NCI-H345 (cell line): ENCODE measurements at places on chromosomes 6 and 20.

DNA sequence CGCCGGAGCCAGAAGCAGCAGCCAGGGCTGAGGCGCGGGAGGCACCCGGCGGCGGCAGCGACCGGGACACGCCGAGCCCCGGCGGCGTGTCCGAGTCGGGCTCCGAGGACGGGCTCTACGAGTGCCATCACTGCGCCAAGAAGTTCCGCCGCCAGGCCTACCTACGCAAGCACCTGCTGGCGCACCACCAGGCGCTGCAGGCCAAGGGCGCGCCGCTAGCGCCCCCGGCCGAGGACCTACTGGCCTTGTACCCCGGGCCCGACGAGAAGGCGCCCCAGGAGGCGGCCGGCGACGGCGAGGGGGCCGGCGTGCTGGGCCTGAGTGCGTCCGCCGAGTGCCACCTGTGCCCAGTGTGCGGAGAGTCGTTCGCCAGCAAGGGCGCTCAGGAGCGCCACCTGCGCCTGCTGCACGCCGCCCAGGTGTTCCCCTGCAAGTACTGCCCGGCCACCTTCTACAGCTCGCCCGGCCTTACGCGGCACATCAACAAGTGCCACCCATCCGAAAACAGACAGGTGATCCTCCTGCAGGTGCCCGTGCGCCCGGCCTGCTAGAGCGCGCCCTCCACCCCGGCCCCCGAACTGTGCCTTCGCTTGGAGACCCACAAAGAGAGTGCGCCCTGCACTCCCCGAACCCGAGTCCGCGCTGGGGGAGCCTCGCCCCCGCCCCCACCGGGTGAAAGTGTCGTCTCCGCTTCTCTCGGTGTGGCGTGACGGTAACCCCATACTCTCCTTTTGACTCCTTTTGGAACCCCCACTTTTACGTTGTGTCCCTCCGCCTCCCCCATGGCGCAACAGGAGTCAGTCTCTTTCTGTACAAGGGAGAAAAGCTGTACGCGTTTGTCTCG, 1.6 kb downstream of the INSM1 start:
- peak; percentile 61 for DNase-seq

DNA sequence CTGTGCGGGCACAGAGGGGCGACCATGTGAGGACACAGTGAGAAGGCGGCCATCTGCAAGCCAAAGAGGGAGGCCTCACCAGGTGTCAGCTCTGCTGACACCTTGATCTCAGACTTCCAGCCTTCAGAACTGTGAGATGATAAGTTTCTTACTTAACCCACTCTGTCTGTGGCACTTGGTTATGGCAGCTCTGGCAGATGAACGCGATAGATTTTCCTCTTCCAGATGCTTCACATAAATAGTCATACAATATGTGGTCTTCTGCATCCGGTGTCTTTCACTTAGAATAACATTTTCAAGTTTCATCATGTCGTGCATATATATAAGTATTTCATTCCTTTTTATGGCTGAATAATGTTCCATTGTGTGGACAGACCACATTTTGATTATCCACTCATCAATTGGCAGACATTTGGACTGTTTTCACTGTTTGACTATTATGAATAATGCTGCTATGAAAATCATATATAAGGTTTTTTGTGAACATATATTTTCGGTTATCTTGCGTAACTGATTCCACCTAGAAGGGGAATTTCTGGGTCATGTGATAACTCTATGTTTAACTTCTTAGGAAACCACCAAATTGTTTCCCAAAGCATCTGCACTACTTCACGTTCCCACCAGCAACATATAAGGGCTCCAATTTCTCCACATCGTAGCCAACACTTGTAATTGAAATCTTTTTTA, 30.2 kb downstream of the PRR18 start:
- DNase-seq, result no peak

GRCh38 chr20:45958593-45958992, 13.4 kb downstream of the ZNF335 start:
- DNase-seq, result no peak

DNA sequence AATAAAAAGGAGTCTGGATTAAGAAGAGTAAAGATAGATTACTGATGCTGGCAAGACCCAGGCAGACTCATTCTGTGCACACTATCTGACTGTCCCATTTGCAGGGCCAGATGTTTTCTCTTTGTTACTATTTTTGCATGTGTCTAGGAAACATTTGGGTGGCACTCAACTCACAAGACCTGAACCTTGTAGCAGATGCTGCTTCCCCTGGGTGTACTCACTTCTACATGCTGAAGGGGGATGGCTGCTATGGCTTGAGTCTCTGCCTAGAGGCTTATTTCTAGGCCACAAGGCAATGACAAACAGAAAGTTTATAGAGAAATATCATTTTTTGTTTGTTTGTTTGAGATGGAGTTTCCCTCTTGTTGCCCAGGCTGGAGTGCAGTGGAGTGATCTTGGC, 351.4 kb downstream of the FOXA2 start:
- DNase-seq, result no peak

DNA sequence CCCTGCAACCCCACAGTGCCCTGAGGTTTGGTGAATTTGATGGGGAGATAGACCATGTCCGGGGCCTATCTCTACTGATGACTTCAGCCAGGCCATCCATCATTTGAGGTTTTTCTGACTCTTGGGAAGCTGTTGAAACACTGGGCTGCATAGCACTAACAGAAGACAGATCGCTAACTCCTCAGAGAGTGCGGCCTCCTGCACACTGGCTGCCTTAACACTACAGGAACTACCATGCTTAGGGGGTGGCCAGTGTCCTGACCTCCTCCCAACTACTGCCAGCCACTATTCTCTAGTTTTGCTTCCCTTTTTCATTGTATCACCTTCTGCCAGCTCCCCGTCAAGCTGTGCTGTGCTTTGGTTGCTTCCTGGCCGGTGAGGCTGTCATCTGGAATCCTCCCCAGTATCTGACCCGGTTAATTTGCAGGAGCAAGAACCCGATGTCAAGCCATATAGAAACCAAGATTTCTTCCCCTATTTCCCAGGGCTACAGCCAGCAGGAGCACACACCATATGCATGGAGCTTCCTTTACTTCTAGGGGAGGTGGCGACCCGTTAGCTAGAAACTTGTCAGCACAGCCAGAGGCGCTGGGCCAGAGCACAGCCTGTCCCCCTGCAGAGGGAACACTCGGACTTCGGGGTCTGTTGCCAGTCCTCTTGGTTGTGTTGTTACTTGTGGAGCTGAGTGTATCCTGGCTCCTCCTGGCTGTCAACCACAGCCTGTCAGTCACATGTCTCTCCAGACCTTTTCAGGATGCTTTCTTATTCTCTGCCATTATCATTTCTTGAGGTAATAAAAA, 57.3 kb upstream of the TRAF3IP2 start:
- no peak for DNase-seq

GRCh38 chr6:37862992-37863391, 43.5 kb downstream of the ZFAND3 start:
- DNase-seq, result no peak

DNA sequence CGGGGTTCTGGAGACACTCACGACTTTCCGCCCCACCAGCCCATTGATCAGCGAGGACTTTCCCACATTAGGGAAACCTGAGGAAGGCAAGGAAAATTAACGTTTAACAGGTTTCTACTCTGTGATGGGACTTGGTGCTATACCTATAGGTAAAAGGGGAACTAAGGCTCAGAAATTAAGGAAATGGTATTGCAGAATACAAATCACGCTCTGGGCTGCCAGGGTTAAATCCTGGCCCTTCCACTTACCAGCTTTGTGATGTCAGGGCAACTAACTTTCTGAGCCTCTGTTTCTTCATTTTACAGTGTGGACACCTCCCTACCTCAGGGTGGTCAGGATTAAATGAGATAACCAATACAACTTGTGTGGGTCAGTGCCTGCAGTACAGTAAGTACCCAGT, 8.8 kb downstream of the GNL1 start:
- no peak for DNase-seq

DNA sequence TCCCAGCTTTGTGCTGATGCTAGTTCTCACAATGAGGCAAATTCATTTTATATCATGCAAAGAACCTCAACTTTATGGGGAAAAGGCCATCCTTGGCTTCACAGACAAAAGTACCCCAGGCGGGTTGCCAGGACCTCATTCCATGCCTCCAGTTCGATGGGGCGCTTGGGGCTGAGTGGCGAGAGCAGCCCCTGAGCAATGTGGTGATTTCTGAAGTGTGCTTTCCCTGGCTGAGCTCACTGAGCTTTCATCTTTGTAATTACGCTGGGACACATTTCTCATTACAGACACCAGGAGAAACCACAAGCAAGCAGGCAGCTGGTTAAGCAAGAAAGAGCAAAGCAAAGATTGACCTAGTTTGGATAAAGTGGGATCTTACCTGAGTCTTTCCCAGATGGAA, 301.5 kb upstream of the CDH4 start:
- no peak for DNase-seq

DNA sequence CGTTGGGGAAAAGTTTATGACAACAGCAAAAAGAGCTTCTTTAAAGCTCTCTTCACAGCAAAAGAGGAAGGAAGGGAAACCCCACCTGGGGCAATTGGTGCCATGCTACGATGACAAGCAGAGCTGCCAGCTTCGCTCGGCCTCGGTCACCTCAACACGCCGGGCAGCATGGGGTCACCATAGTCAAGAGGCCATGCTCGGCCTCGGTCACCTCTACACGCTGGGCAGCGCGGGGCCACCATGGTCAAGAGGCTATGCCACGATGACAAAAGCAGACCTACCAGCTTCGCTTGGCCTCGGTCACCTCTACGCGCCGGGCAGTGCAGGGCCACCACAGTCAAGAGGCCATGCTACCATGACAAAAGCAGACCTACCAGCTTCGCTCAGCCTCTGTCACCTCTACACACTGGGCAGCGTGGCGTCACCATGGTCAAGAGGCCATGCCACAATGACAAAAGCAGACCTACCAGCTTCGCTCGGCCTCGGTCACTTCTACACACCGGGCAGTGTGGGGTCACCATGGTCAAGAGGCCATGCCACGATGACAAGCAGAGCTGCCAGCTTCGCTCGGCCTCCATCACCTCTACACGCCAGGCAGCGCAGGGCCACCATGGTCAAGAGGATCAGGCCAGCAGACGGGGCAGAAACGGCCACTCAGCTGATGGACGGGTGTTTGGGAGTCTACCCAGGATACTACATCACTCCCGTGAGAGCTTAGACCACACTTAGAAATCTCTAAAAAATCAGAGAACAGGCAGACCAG, 12.1 kb downstream of the APMAP start:
- DNase-seq, result no peak

GRCh38 chr6:143970456-143971218, 37.4 kb downstream of the PLAGL1 start:
- DNase-seq, result no peak

DNA sequence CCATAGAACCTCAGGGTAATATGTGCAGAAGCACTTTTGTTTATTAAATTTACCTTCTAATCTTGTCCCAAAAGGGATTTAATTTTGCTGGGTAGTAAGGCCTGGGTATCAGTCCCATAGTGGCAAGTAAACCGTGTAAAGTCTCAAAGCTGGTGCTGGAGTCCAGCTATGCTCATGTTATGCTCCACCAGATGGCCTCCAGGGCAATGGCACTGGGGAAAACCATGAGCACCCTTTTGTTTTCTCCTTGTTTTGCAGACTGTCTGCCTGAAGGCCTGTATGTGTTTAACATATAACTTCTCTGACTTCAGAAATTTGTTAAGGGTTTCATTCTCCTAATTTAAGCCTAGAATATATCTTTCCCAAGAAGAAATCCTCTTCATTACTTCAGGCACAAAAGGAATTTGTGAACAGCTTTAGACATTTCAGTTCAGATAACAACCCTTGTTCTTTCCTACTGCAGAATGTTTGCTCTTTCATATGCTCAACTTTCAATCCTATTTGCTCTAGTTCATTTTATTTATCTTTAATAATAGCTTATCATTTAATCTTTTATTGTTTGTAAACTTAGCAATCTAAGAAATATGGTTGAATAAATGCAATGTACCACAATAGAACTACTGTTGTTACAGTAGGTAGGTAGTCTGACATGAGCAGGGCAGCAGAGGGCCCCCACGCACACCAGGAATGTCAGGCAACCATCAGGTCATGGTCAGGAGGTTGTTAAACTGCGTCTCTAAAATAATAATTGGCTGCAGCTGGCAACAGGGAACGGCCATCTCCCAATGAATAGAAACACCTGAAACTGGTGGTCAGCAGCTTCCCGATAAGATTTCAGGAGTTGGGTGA, 162.8 kb downstream of the TENT5A start:
- no peak for DNase-seq

GRCh38 chr6:74369556-74369993, 673.6 kb downstream of the CD109 start:
- no peak for DNase-seq

DNA sequence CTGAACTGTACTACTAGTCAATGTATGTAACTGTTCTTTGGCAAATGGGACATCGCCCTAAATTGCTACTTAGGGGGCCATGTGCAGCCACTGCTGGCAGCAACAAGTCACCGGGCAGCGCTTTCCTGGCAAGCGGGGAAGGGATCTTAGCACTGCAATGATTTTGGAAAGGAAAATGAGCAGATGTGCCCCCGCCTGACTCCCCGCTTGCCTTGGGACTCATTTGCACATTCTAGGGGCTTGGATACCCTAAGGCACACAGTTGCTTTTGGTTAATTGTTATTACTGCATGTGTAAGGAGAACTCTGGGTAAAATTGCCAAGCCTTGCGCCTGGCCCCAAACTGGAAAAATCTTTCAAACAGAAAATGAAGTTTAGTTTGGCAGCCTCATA, 32.2 kb downstream of the CD83 start:
- no peak for DNase-seq

DNA sequence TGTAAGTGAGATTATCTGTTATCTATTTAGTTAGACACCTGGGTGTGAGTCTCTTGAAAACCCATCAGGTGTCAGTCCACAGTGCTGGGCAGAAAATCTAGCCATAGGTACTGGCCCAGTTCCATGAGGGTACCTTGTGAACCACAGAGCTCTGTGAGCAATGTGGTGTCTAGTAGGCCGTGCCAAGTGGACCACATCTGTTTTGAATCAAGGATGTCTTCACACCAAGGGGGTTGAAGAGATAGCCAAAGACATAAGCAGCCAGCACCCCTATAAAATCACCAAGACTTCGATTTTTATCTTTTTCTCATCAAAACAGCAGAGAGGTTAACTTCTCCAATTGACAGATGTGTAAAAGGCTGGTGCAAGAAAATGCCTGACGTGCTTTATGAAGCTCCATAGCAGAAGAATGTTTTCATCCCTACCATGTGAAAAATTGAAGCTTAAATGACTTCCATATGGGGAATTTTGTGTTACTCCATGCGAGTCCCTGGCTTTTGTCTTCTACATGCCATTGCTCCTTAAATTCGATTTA, 368.7 kb downstream of the HAO1 start:
- DNase-seq, result no peak

DNA sequence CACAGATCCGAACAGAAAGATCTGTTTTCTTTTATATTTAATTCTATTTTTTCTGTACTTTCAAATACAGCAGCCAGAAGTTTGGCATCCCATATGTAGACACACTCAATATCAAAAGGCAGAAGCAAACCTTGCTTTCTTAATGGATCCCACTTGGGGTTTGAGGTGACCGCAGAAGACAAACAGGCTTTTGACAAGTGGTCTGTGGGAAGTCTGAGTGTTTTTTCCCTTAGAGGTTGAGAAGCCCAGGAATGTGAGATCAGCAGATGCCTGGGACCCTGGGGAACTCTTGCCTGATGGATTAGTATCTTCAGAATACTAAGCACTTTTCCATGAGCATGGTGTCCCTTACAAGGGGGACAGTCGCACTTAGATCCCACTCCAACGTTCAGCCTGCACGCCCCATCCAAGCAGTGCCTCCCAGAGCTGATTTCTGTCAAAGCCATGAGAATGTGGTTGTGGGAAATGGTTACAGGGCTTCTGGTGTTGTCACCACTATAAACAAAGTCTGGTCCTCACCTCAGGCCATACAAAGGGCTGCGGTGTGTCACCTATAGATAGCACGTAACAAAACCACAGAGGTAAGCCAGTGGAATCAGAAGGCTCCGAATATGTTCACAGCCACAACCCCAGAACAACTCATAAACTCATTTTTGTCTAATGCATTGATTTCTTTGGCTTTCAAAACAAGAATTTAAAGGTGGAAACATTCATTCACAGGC, 12.7 kb downstream of the IL17F start:
- no peak for DNase-seq
